ENCODE measurements at places on chromosomes 5 and 9.

DNA sequence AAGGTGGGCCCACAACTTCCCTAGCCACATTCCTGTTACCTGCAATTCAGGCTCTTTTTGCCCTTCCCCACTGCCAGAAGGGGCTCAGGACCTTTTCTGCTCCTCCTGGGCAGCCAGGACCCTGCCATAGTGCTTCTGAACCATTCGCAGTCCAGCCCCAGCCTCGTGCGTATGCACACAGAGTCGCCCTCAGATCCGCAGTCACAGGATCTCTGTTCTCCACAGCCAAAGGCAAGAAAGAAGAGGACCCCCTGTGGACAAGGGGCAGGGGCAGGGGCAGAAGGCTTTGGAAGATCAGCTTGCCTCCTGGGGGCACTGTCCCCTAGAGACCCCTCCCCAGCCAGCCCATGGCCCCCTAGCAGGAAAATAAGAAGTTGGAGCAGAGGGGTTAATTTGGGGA, 82.8 kb downstream of the PCDH1 start:
- no peak for DNase-seq

DNA sequence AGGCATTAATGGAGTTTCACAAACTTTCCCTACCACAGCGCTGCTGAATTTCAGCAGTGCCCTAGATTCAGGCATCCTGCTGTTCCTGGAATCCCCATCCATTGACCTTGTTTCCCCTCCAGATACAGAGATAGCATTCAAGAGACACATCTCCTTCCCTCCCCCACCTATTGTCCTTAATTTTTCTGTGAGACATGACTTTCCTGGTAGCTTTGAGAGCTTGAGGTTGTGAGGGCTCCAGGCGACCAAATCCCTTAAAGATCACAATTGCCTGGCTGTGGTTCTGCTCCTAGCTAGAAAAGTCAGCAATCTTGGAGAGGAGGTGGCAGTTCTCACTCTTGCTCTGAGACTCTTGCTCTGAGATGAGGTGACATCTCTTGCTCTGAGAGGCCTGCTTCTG, 48.0 kb downstream of the PRR16 start:
- DNase-seq = no peak

DNA sequence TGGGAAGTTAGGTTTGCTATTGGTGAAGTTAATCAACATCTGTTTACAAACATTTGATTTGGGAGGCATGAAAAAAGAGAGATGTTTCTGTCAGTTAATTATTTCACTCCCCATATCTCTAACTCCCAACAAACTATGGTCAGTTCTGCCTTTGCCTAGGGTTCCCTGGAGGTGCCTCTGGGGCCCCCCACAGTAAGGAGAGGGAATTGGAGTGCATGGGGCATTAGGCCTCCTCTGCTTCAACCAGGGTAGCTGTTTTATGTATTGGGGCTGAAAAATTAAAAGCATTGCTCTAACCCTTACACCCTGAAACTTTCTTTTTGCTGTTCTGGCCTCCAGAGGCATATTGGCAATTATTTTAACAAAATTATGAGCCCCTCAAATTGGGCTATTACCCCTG, 32.3 kb downstream of the RUSC2 start:
- DNase-seq = no peak

- DNase-seq = peak; percentile 23
Observed at GRCh38 chr9:89941875-89942274, 337.1 kb downstream of the GADD45G start.

DNA sequence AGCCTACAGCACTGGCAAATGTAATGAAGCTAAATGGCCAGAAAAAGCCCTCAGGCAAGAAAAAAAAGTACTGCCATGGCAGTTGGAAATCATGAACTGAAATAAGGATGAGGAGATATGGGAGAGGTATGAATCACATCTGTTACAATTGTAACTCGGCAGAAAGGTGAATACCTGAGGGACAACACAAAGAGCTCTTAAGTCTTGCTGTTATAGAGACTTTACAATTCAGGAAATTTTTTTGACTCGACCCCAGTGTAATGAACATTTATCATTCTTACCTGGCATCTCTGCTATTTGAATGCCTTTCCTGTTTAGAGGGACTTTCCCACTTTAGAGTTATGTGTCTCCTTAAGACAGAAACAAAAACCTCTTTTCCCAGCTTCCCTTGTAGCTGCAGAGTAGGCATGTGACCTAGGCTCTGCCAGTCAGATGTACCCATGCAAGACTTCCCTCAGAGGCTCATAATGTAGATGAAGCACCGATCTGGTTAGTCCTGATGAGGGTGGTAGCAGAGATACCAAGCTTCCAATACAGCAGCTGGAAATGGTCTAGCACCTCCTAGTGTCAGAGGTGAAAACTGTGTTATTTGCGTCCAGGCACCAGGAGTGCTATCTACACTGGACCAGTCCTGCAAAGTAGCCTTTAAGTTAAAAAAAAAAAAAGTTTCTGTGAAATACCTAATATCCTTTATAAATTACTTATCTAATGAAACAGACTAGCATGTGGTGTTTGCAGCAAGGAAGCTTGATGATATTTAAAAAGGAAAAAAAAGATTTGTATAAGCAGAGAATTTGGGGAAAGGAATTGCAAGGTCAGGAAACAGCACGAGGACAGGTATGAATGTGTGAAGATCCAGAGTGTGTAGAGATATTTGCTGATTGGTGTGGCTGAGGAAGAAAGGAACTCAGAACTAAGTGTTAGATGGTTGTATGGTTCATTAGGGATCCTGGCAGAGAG, 146.9 kb upstream of the SLC1A3 start:
- DNase-seq = peak; percentile 42

DNA sequence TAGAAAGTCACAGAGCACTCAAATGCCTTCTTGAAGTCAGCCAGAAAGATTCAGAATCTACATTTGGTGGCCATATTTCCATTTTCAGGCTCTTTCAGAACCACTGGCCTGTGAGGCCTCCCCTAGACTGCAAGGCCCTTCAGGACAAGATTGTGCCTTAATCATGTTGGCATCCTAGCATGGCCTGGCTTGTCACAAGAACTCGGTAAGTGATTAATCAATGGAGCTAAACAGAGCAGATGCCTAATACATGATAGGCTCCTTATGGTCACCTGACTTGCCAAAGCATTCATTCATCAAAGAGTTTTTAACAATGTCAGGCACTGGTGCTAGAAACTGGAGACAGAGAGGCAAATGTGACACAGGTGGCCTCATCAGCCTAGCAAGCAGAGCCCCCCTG, 70.3 kb downstream of the PGM5 start:
- no peak for DNase-seq

Measured in LoVo (cell line).